ENCODE measurements at places on chromosomes 12 and 14.
A peak's percentile ranks its signal among the peaks of the same experiment; 100 is the strongest.

- no peak for DNase-seq
Measured at GRCh38 chr12:58408516-58408915, 467.1 kb downstream of the ATP23 start.

GRCh38 chr14:93269341-93270068 is 62.4 kb downstream of the UBR7 start:
- no peak for DNase-seq

DNA sequence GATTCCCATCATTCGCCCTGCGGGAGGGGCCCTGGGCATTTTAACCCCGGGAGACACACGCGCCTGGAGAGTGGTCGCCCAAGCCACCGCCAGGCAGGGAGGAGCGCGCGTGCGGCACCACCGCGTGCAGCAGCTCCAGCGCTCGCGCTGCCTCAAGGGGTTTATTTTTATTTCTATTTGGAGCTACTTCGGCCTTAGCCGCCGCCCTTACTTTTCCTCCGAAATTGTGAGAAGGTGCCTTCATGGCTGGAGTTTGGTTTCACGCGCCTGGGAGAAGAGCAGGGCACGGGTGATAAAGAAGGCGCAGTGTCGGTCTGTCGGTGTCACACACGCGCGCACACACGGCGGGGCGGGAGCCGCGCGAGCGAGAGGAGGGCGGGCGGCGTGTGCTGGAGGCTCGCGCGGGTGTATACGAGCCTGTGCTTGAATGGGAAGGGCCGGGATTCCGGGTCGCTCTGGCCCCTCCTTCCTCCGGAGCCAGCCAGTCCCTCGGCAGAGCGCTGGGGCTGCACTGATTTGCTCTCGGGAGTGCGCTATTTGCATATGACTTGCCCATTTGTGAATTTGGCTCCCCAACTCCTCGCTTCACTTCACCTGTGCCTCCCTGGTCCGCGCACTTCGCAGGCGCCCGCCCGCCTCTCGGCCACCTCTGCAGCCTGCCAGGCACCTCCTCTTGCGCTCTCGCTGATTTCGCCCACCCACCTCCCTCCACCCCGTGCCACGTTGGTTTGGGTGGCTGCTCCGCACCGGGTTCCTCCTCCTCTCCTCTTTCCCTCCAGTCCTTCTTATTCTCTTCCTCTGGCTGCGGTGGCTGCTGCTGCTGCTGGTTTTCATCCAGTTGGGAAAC is 932.3 kb downstream of the DIO2 start:
- DNase-seq, result peak; percentile 82

GRCh38 chr14:21068521-21069387 is 1.4 kb upstream of the ARHGEF40 start:
- DNase-seq, result peak; percentile 67

GRCh38 chr14:30525833-30526232 is 33.1 kb upstream of the G2E3 start:
- DNase-seq, result no peak

DNA sequence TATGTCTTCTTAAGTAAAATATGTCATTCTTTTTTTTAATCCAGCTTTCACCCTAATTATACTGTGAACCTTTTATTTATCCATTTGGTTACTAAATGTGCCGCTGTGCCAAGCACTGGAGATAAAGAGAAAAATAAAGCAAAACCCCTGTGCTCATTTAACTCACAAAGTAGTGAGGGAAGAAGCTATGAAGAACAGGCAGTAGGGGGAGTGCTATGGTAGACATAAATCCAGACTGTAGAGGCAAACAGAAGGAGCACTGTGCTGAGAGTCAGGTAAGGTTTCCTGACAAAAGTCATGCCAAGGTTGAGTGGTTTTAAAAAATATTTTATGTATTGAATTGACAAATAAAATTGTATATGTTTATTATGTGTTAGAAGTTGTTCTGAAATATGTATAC is 188.5 kb upstream of the SYT10 start:
- no peak for DNase-seq

- peak; percentile 39 for DNase-seq
Measured at GRCh38 chr14:76421662-76422061, 45.7 kb downstream of the ESRRB start.

GRCh38 chr12:53054112-53054878 is 4.4 kb downstream of the TNS2 start:
- peak; percentile 97 for DNase-seq

DNA sequence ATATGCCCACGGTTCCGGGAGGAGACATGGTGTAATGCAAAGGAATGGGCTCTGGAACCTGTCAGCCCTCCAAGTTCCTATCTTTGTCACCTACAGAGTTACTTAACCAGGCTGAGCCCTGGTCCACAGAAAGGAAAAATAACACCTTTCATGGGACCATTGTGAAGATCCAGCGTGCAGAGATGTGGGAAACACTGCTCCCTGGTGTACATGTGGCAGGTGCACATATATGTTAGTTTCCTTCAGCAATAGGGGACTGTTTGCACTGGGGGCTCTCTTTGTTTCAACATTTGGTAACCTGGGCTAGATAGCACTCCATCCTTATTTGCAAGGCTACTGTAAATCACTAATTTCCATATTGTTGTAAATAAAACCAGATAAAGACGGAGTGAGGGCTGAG is 72.3 kb downstream of the ANO2 start:
- DNase-seq, result no peak

DNA sequence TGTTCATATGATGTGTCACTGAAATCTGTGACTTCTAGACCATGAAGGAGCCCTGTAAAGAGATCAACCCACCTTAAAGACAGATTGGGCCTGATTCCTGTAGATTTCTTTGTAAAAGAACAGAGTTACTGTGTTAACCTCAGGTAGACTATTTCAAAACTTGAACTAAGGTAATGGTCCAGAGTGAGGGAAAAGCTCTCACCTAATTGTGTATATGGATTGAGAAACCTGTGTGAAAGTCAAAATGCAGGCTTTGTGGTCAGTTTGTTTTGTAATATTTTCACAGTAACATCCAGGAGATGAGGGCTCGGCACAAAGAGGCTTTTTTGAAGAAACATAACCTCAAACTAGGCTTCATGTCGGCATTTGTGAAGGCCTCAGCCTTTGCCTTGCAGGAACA is 16.4 kb downstream of the DLST start:
- no peak for DNase-seq

DNA sequence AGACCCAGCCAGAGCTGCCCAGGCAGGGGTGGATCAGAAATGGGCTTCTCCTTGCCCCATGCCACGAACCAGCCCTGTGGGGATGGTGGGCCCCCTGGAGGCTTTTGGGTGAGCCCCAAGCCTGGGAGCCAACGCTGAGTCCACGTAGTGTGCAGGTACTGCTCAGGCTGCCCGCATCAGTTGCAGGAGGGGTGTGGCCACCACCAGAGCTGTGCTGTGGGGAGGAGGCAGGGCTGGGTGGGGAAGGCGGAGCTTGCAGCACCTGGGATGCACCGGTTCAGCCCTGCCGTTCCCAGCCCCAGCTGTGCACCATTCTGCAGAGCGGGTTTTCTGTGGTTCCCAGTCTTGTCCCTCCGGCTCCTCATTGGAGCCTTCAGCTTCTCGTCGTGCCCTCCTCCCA is 36.3 kb downstream of the IL31 start:
- no peak for DNase-seq

DNA sequence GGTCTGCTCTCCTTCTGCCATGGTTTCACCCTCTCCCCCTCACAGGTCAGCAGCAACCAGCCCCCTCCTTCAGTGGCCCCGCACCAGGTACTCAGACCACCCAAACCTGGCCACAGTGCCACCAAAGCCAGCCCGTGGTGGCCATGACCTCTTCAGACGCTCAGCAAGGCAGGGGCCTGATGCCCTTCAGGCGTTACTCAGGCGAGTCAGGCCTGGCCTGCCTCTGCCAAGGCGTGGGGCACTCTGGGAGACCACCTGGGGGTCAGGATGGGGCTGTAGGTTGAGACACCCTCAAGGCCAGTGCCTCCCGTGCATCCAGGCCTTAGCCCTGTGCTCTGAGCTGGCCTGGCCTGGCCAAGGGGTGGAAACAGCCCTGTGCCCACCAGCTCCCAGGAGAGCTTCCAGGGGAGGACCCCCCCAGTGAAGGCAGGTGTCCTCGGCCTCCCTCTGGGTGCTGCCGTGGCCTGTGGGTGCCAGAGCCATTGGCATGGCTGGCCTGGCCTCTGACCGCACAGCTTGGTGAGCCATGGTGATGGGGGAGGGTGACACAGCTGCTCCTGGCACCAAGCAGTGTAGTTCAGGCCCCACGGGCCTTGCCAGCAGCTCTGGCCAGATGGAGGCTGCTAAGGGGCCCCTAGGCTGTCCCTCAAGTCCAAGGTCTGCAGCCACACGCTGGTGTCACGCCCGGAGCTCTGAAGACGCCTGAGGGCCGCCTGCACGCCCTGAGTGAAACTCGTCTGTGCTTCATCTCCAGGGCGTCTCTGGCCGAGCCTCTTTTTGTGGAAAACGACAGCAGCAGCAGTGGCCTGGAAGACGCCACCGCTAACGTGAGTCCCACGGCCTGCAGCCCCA is 15.1 kb downstream of the XRCC3 start:
- DNase-seq, result no peak

DNA sequence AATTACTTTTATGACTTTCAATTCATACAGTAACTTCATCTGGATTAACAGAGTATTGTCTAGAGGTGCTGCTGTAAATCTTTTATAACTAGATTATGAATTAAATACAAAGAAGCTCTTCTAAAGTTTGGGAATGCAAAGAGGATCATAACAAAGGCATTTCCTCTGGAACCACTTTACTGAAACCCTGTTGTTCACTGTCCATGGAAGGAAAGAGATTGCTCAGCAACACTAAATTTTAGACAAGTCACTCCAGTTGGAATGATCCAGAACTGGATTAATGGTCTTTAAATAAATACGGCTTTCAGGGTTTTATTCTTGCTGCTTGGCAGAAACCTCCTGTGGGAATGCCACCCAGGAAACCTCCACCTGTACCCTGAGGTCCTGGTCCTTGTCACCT is 250.6 kb downstream of the KSR2 start:
- no peak for DNase-seq

- no peak for DNase-seq
Measured at GRCh38 chr14:67773844-67774377, 42.5 kb downstream of the ZFYVE26 start.

DNA sequence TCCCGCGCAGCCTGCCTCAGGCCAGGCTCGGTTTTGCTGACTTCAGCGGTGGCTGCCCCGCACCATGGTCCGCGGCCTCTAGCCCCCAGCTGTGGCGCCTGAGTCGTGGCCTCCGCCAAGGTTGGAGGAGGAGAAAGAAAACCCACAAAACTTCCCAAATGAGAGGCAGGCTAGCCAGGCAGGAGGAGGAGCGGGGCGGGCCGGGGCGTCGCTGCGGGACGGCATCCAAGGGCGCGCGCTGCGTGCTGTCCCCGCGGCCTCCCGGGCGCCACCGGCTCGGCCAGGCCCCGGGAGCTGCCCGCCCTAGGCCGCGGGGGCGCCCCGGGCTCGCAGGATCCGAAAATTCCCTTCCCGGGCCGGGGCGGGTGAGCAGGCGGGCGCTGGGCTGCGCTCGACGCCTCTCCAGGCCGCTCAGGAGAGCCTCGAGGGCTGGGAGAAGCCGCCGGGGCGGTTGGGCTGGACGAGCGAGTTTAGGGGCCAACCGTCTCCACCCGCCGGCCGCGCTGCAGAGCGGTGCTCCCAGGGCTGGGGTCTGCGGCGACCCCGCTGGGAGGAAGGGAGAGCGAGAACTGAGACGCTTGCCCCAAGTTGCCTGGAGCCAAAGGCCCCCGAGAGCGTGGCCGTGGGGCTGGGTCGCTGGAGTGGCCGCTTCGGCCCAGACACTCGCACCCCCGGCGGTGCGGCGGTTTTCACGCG is at the start of gene EFS:
TSS of gene EFS (minus strand) at position 137 of the 696 bp plus-strand sequence. CDS start 147 bp downstream, outside the sequence.
- DNase-seq, result peak; percentile 67

DNA sequence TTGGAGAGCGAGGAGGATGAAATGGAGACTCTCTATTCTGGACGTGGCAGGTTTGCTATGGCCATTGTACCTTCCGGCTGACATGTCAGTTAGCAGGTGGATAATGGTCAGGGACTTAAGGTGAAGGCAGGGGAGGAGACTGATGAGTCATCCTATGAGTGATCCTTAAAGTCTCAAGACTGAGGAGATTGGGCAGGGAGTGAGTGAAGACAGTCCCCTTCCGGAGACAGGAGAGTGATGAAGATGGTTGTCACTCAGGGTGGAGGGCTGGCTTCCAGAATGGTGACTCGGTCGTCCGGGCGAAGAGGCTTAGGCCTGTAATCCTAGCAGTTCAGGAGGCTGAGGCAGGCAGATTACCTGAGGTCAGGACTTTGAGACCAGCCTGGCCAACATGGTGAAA is 49.8 kb upstream of the CCDC63 start:
- DNase-seq, result no peak

GRCh38 chr14:92735344-92735743 is 13.1 kb downstream of the LGMN start:
- no peak for DNase-seq

GRCh38 chr12:129269756-129270495 is 416.6 kb downstream of the GLT1D1 start:
- no peak for DNase-seq

GRCh38 chr12:87140262-87140661 is 884.1 kb upstream of the MGAT4C start:
- DNase-seq, result no peak

DNA sequence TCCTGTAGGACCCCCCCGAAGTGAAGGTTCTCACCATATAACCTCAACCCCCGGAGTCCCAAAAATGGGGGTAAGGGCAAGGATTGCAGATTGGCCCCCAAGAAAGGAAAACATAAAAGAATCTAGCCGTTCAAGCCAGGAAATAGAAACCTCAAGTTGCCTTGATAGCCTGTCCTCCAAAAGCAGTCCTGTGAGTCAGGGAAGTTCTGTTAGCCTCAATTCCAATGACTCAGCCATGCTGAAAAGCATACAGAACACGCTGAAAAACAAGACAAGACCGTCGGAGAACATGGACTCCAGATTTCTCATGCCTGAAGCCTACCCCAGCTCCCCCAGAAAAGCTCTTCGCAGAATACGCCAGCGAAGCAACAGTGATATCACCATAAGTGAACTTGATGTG is 344.2 kb upstream of the RGS6 start:
- DNase-seq, result no peak

DNA sequence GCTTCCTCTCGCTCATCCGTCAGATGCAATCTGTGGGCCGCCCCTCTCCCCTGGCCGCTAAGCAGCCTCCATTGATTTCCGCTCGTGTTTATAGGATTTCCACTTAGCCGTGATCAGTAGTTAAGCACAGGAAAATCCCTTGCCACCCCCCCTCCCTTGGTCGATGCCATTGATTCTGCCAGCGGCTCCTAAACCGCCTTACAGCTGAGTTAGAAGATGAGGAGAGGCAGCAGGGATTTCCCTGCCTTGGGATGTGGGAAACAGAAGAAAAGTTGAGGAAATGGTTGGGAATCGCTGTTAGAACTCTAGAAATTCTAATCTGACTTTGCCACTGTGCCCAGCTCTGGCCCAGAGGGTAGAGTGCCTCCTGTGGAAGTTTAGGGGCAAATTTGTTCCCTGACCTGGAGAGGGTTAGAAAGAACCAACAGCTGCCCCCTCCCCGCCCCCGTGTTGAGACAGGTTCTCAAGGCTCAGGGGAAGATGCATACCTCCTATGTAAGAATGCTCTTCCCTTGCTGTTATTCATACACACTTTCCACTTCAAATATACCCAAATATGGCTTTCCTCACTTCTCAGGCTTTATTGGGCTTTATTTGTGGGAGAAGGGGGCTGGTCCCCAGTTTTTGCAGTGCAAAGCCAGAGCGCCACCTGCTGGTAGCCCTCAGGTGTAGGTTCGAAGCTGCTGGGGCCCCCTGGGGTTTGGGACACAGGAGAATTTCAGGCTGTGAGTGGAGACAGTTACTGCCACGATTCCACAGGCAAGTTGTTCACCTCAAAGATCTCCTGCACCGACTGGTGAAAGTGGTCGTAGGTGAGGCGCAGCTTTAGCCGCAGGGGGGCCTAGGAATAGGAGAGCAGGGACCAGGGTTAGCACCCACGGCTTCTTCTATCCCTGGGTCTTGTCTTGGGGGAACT is 3.2 kb downstream of the THTPA start:
- DNase-seq, result peak; percentile 76

- peak; percentile 9 for DNase-seq
Measured at GRCh38 chr14:26525085-26525484, 72.7 kb downstream of the NOVA1 start.
